Lower lobe of right lung (tissue), 2 donors: ENCODE measurements at places on chromosomes 6 and 20.

GRCh38 chr6:170205126-170205525 is 85.8 kb downstream of the DLL1 start:
- DNase-seq = no peak

DNA sequence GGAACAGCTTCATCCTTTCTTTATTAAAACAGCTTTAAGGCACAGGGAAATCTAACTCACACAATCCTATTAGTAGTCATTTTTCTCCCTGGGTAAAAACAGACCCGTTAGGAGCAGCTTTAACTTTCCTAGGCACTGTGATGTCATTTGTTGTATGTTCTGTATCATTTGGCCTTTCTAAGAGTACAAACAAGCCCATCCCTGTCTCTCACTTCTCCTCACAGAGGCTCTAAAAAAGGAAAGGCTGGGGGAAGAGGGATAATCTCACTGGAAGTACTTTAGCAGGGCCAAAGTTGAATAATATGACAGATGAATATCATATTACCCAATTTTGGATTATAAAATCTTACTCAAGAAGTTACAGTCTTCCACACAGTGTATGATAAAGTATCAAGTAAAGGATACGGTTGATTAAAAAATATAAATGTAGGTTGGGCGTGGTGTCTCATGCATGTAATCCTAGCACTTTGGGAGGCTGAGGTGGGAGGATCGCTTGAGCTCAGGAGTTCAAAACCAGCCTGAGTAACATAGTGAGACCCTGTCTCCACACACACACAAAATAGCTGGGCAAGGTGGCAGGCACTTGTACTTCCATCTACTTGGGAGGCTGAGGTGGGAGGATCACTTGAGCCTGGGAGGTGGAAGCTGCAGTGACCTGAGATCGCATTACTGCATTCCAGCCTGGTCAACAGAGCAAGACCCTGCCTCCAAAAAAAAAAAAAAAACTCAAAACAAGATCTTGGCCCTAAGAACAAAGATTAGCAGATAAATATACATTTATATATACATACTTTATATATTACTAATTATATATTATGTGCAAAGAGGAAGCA is 7.9 kb downstream of the NUDT3 start:
- no peak for DNase-seq

- no peak for DNase-seq
Observed at GRCh38 chr20:49620364-49621240, 52.7 kb upstream of the PTGIS start.

GRCh38 chr6:156582509-156582992 is 194.6 kb upstream of the ARID1B start:
- DNase-seq = no peak

DNA sequence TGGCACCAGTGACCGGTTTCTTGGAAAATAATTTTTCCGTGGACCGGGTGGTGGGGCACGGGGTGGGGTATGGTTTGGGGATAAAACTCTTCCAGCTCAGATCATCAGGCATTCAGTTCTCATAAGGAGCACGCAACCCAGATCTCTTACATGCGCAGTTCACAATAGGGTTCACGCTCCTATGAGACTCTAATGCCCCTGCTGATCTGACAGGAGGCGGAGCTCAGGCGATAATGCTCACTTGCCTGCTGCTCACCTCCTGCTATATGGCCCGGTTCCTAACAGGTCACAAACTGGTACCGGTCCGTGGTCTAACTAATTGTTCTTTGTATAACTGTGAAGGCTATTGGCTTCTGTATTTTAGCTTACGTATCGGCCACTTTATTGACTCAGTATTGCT is 51.7 kb downstream of the VSTM2L start:
- DNase-seq = no peak

GRCh38 chr6:14146506-14147096 is 29.0 kb downstream of the CD83 start:
- DNase-seq = no peak

GRCh38 chr6:106247293-106247692 is 78.3 kb downstream of the ATG5 start:
- no peak for DNase-seq

DNA sequence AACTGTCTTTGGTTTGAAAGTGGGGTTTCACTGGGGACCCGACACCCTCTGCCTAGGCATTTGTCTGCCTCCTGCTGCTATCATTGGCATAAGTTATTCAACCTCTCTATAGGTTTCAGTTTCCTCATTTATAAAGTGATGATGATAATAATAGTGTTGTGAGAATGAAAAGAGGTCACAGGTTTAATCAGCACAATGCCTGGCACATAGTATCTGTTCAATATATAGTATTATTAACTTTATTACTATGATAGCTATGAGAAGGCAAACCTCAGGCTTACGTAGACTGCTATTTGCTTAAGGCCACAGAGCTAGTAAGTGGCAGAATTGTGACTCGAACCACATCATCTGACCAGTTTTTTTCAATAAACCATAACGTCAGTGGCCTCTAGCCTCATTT is 256.8 kb downstream of the CDKAL1 start:
- DNase-seq = no peak

GRCh38 chr6:22499815-22500214 is 69.6 kb upstream of the HDGFL1 start:
- DNase-seq = no peak

GRCh38 chr6:52502306-52503029 is 74.4 kb downstream of the TRAM2 start:
- no peak for DNase-seq

DNA sequence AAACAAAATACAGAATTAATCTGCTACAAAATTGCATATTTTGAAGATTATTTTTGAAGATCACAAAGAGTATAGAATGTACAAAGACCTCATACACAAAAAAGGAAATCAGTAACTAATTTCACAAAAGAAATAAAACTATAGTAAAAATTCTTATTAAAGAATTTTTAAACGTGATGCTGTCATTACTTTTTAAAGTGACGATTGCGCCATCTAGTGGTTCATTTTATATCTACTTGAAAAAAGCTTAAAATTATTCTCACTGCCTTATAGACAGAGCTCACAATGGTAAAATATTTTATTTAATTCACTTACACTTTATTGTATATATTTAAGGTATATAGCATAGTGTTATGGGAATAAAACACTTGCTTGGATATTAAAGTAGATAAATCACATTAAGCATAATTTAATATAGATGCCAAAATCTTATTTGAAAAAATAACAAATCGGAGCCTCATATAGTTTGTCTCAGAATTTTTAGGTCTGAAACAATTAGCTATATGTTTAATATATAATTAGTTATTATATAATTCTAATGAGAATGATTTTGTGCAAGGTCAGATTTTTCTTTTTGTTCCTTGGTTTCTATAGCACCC is 128.8 kb downstream of the PHF3 start:
- DNase-seq = no peak

DNA sequence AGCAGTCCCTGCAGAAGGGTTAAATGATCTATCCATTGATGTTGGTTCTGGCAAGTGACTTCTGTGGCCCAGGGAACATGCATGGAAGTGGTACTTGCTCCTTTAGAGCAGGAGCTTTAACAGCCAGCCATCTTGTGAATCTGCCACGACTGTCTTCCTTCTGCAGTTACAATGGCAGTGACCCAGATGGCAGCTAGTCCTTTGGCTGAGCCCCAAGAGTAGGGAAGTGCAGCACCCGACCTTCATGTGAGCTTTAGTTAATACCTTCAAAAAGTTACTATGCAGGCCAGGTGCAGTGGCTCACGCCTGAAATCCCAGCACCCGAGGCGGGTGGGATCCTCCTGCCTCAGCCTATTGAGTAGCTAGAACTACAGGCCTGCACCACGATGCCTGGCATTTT is 66.4 kb downstream of the POPDC3 start:
- no peak for DNase-seq

GRCh38 chr6:168554472-168554871 is 113.5 kb downstream of the SMOC2 start:
- no peak for DNase-seq

DNA sequence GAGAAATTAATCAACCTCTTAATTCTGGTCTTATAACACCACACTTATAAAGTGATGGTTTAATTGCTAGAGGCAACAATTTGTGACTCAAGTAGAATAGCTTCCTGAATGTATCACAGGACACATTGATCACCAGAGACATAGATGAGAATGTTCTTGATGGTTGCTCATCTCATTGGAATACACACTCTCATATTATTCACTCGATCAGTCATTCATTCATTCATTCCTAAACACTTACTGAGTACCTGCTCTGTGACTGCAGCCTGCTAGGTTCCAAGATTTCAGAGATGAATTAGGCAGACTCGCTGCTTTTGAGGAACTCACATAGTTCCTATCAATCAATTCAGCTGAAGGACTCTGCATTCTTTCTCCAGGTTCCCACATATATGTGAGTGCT is 365.1 kb upstream of the SOX4 start:
- no peak for DNase-seq

- DNase-seq = no peak
Observed at GRCh38 chr6:13398421-13398994, 70.2 kb upstream of the TBC1D7 start.

DNA sequence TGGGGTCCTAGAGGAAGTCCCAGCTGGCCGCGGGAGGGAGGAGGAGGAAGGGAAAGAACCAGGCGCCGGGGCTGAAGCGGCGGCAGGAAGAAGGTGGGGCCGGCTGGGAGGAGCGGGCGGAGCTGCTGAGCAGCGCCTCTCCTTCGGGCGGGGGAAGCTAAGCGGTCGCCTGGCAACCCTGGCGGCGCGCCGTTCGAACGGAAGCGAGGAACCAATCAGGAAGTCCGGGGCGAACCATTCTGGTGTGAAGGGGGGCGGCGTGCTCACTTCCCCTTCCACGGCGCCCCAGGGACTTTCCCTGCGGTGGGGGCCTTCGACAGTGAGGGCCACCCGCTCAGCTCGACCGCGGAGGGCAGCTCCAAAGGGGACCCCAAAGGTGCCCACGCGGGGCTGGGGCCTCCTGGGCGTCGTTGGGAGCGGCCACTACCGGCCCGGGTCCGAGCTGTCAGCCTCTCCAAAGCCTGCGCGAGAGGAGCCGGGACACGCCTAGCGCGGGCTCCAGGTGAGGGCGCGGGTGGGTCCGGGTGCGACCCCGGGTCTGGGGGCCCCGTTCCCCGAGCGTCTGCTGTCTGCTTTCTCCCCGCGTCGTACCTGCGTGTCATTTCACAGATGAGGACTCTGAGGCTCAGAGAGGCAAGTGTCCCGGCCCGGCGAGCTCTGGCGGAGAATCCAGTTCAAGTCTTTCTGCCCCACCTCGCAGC is at the start of gene FAM110A:
Gene FAM110A (plus strand): TSS at position 266 of the 701 bp plus-strand sequence. CDS start 11,090 bp downstream, outside the sequence.
- DNase-seq = peak; percentile 98

- peak; percentile 39 for DNase-seq
Observed at GRCh38 chr6:34246563-34247391, 2.0 kb downstream of the SMIM29 start.

DNA sequence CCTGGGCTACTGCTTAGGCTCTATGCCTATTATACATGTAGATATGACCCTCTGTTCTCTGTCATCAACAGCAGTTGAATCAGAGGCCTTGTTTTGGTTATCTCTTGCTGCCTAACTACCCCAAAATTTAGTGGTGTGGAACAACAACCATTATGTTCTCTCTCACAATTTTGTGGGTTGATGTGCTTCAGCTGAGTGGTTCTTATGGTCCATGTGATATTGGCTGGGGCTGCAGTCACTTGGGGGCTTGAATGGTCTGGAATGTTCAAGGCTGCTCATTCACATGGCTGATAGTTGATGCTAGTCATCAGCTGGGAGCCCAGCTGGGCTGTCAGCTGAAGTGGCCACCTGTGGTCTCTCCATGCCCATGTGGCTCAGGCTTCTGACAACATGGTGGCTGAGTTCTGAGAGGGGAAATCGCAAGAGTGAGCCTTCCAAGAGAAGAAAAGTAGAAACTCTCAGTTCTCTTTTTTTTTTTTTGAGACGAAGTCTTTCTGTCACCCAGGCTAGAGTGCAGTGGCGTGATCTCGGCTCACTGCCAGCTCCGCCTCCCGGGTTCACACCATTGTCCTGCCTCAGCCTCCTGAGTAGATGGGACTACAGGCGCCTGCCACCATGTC is 47.8 kb downstream of the SHLD1 start:
- peak; percentile 45 for DNase-seq

DNA sequence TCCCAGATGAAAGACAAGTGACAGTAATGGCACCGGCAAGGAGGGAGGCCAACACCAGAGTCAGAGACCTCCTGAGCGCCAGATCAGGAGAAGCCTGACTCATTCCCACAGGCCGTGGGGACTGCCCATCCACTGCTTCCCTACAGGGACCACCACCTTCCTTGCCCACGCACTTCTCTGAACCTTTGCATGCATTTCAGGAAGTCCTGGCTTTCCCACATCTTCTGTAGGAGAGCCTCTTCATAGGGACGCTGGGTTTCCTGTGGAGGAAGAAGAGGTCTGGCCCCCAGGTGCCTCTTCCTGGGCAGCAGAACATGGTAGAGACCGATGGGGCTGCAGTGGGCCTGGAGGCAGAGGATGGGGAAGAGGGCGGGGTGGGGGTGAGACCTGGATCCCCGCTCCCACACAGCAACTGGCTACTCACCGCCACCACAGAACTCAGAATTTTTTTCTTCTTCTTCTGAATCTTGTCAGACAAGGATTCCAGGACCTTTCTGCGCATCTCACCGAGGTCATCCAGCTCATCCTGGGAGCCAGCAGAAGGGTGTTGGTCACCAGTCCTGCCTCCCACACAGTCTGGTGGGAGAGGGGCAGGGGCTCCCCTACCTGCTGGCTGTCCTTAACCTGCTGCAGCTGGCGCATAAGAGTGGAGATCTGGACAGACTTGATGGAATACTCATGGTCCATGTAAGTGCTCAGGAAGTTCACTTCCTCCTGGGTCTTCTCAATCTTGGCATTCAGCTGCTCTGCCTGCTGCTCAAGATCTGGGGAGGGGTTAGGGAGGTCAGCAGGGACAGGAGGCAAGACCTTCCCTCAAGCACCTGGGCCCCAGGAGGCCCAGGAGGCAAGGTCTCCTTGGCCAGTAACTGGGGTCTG is 13.7 kb downstream of the C20orf96 start:
- no peak for DNase-seq

DNA sequence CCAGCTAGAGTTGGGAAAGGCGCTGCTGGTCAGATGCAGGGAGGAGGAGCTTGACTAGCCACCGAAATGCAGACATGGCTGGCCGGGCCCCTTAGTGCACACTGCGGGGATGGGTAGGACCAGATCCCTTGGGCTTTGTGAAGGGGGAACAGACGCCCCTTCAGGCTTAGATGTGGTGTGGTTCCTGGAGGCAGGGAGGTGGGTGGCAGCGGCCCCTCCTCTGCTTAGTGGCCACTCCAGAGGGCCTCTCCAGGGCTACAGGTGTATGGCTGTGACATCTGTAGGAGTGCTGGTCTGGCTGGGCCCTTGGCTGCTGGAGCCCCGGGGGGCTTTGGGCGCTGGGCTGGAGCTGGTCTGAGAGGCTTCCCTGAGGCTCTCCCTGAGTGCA is 5.9 kb downstream of the CCND3 start:
- no peak for DNase-seq

GRCh38 chr6:43016943-43017334 is 2.9 kb downstream of the KLHDC3 start:
- DNase-seq = no peak

DNA sequence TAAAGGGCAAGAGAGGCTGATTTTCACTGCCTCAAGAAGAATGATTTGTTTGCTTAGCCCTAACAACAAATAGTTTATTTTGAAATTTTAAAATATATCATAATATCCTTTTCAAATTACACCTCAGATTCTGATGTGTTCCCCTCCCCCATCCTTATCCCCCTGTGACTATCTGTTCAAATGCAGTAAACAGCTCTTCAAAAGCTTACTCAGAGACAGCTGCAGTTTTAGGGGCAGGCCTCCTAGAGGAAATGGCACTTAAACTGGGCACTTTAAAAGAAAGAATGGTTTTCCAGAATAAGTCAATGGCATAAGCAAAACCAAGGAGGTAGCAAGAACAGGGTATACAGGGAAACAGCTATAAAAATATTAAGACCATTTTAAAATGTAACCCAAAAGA is 118.6 kb upstream of the UST start:
- no peak for DNase-seq

- DNase-seq = no peak
Observed at GRCh38 chr6:158805698-158806377, 13.3 kb downstream of the EZR start.
